Cortex of kidney (tissue), 1 donor: ENCODE measurements at places on chromosomes 2 and 18.

DNA sequence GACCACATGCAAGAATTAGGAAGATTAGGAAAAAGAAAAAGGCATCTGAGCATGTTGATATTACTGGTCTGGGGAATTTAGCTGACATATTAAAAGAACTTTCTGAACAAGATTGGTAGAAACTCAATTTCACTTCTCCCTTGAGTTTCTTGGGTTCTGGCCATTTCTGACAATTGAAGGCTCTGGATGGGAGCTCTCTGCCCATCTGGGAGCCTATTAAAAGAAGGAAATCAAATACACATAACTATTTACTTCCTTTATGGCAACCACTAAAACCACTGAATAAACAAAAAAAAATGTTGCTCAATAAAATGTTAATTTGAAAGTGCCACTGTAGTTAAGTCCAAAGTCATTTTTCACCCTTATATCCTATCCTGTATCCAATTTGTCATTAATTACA, 216.8 kb upstream of the HNMT start:
- DNase-seq = no peak

GRCh38 chr2:71078624-71079023, 10.2 kb downstream of the NAGK start:
- no peak for DNase-seq

GRCh38 chr18:23099621-23100020, 35.7 kb upstream of the CABLES1 start:
- DNase-seq = no peak

- DNase-seq = no peak
These were observed 95.2 kb downstream of the BIN1 start for GRCh38 chr2:127011796-127012195.

DNA sequence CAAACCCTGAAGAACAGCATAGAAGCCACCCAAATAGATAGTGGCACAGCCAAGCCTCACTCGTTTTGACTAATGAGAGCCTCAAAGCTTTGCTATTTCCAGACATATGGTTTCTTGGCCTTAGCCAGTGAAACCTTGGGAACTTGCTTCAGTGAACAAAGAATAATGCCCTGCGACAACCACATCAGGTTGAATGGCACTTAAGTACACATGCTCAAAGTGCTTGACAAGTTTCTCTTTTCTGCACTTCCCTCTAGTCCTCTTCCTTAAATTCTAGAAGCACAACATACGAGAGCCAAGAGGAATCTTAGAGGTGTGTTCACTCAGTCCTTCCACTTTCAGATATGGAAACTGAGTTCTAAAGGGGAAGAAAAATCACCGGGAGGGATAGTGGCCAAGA, 258.3 kb downstream of the HAUS1 start:
- DNase-seq = no peak

- no peak for DNase-seq
These were observed 47.7 kb upstream of the CTDP1 start for GRCh38 chr18:79631761-79632446.

GRCh38 chr2:154032220-154032619, 160.5 kb downstream of the GALNT13 start:
- no peak for DNase-seq

GRCh38 chr18:80166240-80166639, 57.2 kb downstream of the ADNP2 start:
- no peak for DNase-seq

- no peak for DNase-seq
These were observed 1.8 kb downstream of the TRABD2A start for GRCh38 chr2:84878896-84879583.

GRCh38 chr2:8729939-8730338, 48.1 kb downstream of the ID2 start:
- no peak for DNase-seq

DNA sequence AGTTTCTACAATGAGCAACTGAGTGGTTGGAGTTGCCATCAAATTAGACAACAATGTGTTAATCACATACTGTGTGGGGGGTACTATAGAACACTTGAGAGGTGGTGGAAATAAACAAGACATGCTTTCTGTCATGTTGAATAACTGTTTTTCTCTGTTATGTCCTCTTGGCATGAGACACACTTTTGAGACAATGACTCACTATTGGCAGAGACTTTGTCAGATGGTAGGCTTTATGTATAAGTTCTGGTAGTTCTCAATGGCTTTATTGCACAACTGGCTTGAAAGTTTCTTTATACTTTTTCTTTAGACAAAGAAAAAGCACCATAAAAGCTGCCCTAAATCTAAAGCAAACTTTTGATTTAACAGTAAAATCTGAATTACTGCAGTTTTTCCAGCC, 578.7 kb downstream of the ADCYAP1 start:
- no peak for DNase-seq

DNA sequence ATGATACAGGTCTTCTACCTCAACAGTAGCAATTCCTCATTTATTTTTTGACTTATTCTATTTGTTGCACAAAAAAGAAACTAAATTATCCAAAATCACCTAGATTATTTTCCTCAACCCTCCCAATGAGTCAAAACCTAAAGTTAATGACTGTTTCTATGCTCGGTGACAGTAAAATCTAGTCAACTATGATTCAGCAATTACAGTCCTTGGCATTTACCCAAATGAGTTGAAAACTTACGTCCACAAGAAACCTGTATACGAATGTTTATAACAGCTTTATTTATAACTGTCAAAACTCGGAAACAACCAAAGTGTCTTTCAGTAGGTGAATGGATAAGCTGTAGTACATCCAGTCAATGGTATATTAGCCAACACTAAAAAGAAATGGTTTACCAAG, 439.3 kb downstream of the CBLN2 start:
- DNase-seq = no peak

DNA sequence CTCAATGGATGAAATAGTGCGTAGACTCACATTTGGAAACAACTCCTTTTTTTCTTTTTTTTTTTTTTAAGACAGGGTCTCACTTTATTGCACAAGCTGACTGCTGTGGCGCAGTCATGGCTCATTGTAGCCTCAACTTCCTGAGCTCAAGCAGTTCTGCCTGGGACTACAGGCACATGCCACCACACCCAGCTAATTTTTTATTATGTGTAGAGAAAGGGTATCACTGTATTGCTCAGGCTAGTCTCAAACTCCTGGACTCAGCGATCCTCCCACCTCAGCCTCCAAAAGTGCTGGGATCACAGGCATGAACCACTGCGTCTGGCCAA, 17.4 kb downstream of the HAT1 start:
- no peak for DNase-seq

DNA sequence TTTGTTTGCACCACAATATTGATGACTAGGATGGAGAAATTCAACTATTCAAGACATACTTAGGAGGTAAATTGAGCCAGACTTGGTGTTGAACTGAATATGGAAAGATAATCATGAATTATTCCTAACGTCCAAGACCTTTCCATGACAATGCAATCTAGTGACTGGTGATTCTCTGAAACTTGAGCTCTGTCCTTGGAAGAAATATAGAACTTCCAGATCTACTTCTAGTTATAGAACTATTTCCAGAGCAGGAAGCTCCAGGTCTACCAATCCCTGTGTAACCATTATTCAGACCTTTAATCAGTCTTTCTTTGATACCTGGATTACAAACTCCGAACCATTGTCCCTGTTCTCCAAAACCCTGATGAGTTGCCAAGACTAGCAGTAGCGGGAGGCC, 272.6 kb upstream of the SLC14A2 start:
- no peak for DNase-seq

GRCh38 chr18:46705521-46705920, 48.5 kb upstream of the LOXHD1 start:
- no peak for DNase-seq

DNA sequence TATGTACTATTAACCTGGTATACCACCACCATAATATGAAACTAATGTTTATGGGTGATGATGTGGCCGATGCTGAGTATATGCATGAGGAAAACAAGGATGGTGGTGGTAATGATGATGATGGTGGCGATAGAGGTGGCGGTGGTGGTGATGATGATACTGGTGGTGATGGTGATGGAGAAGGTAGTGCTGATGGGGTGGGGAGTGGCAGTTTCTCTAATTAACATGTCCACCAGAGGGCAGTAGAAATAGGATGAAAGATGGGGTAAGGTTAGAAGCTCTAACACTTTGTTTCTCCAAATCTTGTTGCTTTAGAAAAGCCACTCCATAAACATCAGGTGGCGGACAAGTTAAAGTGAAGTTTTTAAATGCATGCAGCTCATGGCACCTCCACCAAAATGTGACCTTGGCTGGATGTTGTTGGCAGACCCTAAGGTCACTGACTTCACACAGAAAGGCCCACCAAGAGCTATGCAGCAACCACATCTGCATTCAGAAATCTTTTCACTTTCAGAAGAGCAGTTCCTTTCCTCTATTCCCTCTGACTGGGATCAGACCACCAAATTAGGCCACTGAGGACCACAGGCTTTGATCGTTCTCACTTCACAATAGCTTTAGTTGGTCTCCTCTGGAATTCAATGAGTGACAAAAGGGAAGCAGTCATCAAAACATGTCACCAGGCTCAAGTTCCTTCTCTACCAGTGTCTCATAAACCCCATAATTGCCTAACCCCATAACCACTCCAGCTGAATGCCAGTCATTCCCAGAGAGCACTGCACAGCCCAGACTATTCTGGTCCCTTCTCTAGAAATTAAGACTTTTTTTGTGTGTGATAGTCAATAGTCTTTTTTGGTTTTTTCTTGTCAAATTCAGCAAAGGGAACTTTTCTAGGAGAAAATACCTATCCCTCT, 7.5 kb upstream of the BCL11A start:
- DNase-seq = no peak

GRCh38 chr2:164873210-164873908, 31.7 kb upstream of the COBLL1 start:
- no peak for DNase-seq

GRCh38 chr2:54411801-54412354, 44.2 kb upstream of the SPTBN1 start:
- DNase-seq = no peak

DNA sequence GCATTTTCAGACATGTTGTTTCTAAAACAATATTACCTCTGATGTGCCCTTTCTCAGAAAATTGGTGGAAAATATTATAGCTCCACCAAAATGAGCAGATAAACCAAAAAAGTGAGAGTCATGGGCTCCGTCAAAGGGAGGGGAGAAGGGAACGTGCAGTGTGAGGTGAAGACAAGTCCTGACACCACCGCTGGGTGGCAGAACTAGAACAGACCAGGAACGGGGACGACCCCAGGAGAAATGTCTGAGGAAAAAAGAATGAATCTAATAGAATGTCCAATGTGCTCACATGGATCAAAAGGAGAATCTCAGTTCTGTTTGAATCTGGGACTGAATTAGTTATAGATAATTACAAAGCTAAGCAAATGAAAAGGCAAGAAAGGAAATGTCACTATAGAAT, 22.6 kb upstream of the BCL2 start:
- DNase-seq = no peak

DNA sequence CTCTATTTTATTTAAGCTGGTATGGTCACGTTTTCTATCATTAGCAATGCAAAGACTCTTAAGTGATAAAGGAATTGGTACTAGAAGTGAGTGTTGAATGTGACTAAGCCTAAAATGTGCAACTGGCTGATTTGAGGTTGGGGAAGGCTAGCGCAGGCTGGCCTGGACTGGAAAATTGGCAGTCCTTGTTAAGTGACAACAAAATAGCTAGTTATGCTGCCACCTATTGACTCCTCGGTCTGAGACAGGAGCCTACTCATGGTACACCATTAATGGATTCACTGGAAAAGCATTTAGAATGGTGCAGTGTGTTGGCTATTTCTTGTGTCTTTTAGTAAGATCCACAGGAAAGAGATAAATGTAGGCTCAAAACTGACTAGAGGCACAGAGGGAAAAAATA, 5.7 kb upstream of the WIPF1 start:
- DNase-seq = no peak

- no peak for DNase-seq
These were observed 768 bp upstream of the CYBRD1 start for GRCh38 chr2:171521361-171522051.

DNA sequence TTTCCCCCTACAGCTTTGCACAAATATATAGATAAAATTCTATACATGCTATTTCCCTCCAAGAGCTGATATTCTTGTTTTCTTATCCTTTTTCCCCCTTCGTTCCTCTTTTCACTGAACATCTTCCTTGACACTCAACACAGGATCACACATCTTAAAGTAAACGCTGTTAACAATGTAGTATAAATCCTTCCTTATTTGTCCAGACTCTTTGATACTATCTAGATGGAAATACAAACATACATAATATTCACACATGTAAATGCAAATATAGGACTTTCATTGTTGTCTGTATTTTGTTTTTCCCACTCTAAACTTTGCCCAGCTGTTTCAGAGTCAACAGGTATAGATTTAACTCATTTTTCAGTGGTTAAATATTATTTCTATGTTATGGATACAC, 3.0 kb upstream of the TACR1 start:
- no peak for DNase-seq

DNA sequence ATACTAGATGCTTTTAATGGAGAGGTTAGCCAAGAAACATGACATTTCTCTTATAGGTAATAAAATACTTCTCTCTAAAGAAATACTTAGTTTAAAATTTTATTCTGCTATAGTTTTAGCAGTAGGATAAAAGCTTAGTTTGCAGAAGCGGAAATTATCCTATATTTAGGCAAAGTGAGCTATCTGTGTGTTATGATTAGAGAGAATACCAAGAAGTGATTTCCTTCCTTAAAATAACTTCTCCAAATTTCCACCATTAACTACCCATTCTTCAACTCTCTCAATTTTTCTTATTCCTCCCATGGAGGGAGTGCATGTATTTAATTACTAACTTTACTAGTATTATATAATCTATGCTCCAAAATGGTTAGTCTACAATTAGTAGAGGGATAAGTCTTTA, 15.8 kb upstream of the IL1RL1 start:
- no peak for DNase-seq

DNA sequence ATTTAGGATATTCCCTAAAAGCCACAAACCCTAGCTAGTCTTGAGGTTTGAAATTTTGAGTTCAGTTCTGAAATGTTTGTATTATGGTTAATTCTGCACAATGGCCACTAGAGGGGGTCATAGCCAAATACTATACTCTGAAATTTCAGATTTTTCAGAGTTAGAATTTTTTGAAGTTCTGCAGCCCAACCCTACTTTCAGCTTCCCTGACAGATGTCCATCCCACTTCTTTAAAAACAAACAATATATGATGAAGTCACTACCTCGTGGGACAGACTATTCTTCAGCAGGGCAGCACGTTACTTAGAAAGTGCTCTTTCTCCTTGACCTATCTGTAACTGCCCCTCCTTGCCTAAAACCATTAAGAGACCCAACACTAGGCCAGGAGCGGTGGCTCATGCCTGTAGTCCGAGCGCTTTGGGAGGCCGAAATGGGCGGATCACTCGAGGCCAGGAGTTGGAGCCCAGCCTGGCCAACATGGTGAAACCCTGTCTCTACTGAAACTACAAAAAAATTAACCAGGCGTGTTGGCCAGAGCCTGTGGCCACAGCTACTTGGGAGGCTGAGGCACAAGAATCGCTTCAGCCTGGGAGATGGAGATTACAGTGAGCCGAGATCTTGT, 48.2 kb upstream of the PAPOLG start:
- DNase-seq = no peak

DNA sequence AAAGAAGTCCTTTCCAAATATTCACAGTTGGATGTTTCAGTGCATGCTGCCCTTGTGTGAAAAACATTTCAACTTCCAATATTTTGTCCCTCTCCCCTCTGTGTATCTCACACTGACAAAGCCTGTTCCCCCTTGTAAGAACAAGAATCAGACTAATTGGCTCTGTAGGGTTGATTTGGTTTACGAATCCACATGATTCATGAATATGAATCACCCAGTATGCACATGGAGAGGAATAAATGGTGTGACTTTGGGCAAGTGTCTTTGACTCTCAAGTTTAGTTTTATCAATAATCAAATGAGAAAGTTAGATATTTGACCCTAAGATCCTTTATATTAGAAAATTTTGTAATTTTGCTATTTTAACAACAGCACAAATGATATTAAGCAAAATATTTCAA, 9.3 kb upstream of the CDH20 start:
- no peak for DNase-seq
